ENCODE measurements at places on chromosomes 6 and 20.

GRCh38 chr20:60947819-60948218 is 304.2 kb upstream of the CDH4 start:
- no peak for DNase-seq

- no peak for DNase-seq
These were observed 7.0 kb downstream of the GTF2H5 start for GRCh38 chr6:158175111-158175510.

GRCh38 chr6:52409499-52409898 is 10.6 kb upstream of the EFHC1 start:
- no peak for DNase-seq

DNA sequence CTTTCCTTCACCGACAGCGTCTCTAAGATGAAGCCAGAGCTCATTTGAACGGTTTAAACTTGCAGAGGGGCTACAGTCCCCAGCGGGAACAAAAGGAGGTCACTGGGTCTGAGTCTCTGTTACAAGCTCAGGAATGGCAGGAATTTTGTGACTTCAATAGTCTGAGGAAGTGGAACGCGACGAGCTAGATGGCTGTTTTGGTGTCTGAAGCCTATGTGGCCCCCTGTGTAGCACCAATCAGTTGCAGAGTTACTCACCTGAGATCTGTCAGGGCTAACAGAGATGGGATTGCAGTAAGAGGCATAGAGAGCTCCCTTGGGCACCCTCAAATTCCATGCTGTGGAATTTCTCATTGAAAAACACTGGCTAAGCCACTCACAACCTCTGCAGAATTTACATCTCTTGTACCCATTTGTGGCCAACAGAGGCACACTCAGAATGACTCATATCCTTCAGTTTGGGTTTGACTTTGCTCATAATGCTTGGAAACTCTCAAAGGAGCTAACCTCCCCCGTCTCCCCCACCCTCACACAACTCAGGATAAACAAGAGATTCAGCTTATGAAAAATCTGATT is 7.1 kb upstream of the TCP11 start:
- DNase-seq = no peak

DNA sequence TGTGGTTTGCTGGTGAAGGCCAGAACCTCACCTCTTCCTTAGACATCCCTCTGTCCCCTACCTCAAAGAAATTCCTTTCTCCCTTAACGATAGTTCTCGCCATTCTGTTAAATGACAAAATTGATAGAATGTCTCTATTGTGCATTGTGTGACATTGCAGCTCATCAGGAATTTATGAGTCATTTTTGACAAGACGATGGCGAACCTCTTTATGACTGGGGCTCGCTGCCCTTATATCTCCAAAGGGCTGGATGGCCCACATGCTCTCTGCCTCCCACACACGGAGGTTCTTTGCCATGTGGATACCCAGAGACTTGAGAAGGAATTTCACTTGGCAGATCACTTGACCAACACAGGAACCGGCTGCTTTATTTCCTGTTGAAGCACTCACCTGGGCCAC is 66.8 kb upstream of the RPS6KA2 start:
- DNase-seq = no peak

DNA sequence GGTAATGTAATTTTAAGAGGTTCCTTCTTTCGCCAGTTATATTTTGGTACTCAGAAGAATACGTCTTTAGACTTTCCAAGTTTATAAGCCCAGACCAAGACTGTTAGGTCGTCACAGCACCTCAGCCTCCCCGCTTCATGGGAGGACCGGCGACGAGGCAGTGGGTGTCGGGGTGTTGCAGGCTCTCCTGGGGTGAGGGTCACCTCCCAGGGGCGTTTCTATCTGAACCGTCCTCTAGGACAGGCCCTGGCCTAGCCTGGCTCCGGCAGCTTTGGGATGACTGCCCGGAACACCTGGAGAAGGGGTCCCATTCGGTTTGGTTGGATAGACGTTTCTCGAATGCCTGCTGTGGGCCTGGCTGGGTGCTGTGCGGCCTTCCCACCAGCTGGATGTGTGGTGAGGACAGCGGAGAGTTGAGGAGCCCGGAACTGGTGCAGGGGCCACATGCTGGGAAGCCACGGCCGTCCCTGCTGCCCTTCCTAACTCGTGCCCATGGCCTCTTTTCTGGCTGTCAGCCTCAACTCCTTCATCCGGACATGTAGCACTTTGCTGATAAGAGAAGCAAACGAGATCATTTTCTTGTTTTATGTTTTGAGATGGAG is 1.1 kb downstream of the OSBPL2 start:
- no peak for DNase-seq

- DNase-seq = peak; percentile 77
These were observed 611 bp downstream of the NFYA start for GRCh38 chr6:41073203-41073967.

DNA sequence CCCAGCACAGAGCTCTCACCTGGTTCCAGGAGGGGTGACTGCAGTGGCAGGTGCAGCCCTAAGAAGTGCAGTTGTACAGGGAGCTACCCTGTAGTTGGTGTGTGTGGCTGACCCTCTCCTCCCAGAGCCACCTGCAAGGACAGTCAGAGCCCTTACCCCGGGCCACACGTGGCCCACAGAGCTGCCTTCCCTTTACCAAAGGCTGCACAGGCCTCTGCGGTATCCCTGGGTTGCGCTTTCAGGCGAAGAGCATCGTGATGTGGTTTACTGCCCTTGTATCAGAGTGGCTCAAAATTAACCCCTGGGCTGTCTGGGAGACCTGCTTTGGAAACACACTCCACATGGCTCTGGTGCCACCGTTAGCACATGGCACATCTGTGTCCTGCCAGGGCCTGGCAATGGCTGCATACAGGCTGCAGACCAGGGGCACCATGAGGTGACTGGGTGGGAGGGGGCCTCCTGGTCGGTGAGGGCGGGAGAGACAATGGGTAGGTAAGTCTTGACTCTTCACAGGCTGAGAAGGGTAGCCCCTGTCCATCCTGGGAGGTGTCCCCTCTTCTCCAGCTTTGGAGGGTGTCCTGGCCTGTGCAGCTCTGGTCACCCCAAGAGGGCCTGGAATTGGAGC is 81.5 kb downstream of the CDH4 start:
- no peak for DNase-seq

GRCh38 chr20:18513208-18513607 is 5.5 kb downstream of the SEC23B start:
- no peak for DNase-seq

- DNase-seq = no peak
These were observed 19.9 kb downstream of the GLYATL3 start for GRCh38 chr6:49519660-49520059.

DNA sequence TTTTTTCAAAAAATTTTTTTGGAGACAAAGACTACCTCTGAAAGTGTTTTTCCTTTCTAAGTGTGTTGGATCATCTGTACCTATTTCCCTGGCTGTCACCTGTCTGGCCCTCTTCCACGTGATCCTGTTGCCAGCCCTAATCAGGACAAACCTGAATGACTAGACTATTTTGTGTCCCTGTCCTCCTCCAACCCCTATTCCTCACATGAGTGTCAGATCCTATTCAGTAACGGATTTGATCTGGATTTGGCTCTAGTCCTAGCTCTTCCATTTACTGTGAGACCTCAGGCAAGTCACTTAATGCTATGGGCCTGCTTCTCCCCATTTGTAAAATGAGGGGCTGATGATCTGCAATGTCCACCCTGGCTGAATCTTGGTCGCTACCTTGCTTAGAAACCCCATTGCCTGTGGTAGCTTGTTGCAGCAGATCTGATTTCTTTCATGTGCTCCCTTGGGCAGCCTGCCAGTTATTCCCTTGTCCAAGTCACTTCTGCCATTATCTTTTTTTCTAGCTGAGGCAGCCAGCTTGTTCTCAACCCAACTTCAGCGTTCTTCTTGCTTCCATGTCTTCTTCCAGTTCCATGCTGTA is 4.8 kb downstream of the PHF20 start:
- DNase-seq = no peak

GRCh38 chr20:34604980-34605788 is 46.7 kb downstream of the MAP1LC3A start:
- no peak for DNase-seq

DNA sequence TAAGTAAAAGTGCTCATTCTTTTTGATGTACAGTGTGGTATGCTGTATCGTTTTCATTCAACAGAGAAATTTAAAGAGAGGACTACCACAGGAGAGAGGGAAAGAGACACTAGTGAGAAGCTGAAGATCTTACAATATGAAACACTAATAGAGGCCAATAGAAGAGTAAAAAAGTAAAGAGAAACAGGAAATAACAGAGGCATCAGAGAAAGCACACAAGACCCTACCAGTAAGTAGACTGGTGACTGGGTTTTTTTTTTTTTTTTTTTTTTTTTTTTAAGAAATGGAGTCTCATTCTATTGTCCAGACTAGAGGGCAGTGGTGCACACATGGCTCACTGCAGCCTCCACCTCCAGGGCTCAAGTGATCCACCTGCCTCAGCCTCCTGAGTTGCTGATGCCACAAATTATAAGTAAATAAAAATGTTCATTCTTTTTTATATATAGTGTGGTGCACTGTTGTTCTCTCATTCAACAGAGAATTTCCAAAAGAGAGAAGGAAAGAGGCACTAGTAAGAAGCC is 18.8 kb downstream of the ELOVL4 start:
- no peak for DNase-seq

- no peak for DNase-seq
These were observed 52.7 kb upstream of the FRMD1 start for GRCh38 chr6:168131464-168132415.

GRCh38 chr6:86780923-86781322 is 156.4 kb upstream of the HTR1E start:
- no peak for DNase-seq

DNA sequence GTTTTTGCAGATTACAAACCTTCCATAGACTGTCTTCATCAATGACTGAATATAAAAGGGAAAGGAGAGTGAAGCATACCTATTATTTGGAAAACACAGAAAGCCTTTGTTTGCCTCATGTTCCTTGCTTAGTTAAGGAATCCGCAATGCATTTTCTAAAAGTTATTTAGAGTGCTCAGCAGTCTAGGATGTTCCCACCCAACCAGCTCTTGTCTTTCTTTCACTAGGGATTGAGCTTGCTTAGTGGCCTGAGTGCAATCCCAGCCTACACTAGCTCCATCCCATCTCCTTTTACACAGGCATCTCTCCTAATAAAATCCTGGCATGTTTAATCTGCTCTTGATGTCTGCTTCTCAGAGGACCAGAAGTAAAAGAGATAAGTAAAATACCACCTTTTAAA is 850.5 kb upstream of the GJE1 start:
- DNase-seq = no peak

GRCh38 chr20:16201191-16201590 is 372.1 kb downstream of the KIF16B start:
- no peak for DNase-seq

DNA sequence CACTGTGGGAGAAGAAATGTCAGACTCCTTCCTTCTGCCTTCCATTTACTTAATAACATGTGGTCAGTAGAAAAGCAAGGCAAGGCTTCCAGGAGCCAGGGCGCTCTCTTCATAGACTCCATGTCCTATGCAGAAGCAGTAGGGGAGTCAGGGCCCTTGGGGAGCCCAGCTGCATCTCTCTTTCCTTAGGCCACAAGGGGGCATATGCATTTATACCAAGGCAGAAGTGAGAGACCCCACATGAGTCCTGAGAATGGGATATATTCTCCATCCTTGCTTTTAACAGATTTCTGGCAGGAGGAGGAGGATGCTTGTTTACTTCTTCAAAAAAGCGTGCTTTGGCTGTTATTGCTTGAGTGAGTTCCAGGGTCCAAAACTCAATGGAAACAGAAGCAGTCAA is 198.5 kb downstream of the HIVEP2 start:
- peak; percentile 39 for DNase-seq

DNA sequence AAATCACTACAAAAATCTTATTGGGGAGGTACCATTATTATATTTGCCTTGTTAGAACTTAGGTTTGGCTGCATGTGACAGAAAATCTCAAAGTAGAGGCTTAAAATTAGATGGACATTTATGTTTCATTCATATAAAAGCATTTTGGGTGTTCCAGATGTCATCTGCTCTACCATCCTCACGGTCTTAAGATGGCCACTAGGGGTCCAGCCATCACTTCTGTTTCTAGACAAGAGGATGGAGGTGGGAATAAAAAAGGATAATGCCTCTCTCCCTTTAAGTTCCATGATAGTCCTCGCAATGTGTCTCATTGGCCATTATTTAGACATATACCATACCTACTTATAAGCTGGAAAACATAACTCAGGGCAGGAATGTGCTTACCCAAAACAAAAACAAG is 929.5 kb downstream of the KIF16B start:
- no peak for DNase-seq

GRCh38 chr6:38739532-38739931 is 24.4 kb downstream of the DNAH8 start:
- DNase-seq = no peak

DNA sequence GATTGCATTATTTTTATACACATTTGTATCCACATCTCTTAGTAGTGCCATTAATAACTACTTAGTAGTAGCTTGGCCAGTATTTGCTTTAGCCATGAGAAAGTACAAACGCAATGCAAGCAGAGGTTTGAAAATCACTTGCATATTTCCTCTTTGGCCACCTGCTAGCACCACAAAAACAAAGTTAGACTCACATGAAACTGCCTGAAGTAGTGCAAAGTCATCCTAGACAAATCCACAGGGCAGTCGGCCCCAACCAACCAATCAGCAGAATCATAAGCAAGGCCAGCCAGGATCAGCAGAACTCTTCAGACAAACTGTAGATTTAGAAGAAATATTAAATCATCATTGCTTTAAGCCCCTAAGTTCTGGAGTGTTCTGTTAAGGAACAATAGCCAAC is 135.2 kb upstream of the VGLL2 start:
- DNase-seq = no peak

DNA sequence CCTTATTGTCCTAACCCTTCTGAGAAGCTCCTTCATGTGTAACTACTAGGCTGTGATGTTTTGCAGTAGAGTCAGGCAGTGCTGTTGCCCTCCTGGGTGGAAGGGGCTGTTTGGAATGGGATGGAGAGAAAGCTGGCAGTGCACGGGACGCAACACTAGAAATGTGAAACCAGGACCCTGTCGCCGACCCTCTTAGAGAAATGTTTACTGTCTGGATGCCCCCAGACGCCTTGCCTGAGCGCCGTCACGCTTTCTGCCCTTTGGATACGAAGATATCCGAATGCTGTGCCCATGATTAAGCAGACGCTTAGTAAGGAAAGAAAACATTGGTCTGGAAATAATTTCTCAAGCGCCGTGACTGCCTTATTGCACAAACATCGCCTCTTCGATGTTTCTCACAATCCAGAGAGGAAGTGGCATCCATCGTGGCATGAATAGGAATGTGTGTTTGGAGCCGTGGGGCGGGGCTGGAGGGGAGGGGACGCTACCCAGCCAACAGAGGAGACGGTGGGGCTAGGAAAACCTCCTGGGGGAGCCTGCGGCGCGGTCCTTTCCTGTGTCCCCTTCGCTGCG is 661 bp upstream of the PPP1R14C start:
- DNase-seq = no peak

GRCh38 chr20:3420211-3420707 is 12.8 kb upstream of the DNAAF9 start:
- peak; percentile 45 for DNase-seq

DNA sequence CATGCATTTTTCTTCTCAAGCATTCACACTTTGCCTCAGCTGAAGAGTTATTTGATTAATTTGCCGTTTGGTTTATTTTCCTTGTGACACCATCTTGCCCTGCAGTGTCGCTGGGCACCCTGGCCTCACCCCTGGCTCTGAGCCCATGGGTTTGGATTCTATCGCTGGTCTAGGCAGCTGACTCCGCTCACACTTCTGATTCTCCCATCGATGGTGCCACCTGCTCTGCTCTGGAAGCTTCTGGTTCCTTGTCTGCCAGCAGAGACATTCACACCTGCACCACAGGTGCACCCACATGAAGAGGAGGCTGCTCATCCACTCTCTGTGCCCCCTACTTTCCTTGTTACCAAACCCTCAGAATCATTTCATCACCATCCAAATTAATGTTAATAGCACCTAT is 291.6 kb upstream of the CDH4 start:
- DNase-seq = no peak

All from CD4-positive, alpha-beta T cell treated with Interleukin-4 for 4 hours (primary cell).